ENCODE measurements at places on chromosomes 2 and 18.

- no peak for DNase-seq
Observed at GRCh38 chr18:62339106-62339988, 14.2 kb downstream of the TNFRSF11A start.

DNA sequence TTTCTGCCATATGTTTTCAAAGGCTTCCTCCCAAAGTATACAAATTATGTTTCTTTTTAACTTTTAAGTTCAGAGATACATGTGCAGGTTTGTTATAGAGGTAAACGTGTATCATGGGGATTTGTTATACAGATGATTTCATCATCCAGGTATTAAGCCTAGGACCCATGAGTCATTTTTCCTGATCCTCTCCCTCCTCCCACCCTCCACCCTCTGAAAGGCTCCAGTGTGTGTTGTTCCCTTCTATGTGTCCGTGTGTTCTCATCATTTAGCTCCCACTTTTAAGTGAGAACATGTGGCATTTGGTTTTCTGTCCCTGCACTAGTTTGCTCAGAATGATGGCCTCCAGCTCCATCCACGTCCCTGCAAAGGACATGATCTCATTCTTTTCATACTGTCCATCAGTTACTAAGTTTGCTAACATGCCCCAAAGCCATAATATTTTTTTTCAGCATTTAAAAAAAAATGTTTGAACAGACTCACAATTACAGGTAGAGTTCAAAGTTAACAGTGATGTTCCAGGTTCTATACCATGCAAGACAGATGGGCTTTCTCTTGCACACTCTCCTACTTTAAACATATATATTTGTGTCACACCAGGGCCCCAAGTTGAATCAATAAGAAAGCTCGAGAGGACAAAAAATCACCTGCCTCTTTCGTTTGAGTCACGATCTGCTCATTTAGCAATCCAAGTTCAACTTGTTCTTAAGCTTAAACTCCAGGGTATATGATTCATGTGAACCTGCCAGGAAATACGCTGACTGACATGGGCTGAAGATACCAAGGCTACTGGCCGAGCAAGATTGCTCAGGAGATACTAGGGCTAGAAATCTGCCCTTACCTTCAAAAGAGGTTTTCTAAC lies 77.6 kb downstream of the AP1S3 start:
- no peak for DNase-seq

GRCh38 chr18:24051031-24051947 lies 36.7 kb downstream of the TTC39C start:
- DNase-seq, result no peak

GRCh38 chr2:126775300-126775985 lies 119.5 kb downstream of the GYPC start:
- DNase-seq, result no peak

DNA sequence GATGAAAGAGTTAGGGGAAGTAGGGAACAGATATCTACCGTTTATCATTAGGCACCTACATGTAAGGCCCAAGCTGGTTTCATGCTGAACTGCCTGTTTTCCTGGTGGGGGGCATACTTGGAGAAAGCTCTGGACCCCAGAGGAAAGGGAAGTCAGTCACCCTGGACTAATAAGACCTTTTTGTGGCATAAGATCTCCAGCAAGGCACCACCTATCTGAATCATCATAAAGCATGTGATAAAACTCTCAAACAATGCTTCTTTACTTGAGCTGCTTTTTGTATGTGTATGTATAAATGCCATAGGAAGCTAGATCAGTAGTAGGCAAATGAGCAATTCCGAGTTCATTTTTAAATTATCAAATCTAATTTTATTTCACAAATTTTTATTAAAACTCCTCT lies 104.8 kb downstream of the TANC1 start:
- no peak for DNase-seq

DNA sequence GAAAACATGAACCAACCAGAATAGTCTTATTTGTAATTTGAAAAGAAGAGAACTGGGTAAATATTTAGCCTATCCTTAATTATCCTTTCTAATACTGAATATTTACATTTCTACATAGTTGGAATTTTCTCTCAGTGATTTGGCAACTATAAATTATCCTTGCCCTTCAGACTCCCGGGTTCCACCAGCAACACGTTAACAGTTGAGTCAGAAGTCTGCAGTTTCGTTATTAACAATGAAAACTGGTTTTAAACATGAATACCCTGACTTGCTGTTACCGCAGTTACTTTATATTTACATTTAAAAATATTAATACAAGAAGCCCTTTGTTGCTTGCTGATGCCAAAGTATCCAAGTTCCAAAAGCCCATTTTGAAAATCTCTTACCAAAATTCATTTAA lies 673.0 kb downstream of the ARHGAP15 start:
- no peak for DNase-seq

- DNase-seq, result no peak
Observed at GRCh38 chr2:230416061-230416721, at the start of gene SP100. Gene SP100, plus strand, starts transcription at chr2:230416201. Its CDS starts 96 bp downstream, at chr2:230416297.

- no peak for DNase-seq
Observed at GRCh38 chr2:156436497-156437085, 412 bp downstream of the GPD2 start.

GRCh38 chr2:200300638-200301314 lies 5.7 kb upstream of the SPATS2L start:
- DNase-seq, result no peak

Data from cortex of kidney (tissue), 1 donor.